Cortex of kidney (tissue), 1 donor: ENCODE measurements at places on chromosomes 7 and 10.

DNA sequence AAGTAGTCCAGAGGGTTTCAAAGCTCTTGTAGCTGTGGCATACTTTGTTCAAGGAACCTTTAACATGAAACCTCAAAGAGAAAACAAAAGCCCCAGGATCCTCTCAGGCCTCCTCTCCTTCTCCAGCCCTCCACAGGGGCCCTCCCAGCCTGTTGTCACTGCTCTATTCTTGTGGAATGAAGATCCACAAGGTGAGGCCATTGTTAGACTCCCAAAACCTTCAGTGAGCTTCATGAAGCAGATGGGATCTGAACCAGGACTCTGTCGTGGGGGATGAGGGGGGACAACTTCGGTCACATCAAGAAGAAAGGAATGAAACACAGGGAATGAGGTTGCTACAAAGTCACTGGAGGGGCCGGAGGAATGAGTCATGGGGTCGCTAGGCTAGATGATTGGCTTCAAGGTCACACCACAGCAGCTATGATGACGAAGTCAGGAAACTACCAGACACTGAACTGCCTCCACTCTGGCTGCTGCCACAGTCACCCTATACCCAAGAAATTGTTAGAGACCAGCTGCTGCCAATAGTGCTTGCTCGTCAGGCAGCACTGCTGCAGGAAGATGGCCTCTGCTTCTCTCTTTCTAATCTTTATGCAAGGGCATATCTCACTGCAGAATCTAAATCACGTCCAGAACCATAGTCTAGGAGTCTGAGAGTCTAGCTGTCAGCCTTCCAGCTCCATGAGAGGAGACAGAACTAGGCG is 208.8 kb downstream of the HIBADH start:
- no peak for DNase-seq

DNA sequence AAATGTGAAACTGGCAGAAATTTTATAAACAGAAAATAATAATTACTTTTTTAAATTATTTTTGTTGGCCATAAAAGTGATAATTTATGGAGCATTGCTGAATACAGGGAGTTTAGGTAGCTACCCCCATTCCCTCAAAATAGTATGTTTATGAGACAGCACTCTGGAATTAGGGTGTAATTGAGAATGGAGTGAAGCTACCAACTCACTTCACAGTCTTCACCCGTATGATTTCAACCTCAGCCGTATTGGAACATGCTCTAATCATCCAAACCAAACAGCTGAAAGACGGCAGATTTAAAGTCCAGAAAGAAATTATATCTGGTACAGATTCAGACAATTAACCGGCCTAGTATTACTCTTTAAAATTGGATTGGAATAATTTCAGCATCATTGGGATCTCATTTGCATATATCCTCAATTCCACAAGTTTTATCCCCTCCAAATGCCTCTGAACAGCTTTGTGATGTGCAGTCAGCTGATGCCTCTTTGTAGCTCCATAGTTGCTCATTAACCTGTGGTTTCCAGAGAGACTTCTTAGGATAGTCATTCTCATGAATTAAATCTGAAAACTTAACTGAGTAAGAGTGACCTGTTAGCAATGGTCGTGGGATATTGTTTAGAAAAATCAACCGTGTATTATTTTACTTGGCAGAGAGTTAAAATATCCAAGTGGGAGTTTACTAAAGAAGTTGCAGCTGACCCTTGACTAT is 59.1 kb upstream of the GJD4 start:
- DNase-seq: no peak

DNA sequence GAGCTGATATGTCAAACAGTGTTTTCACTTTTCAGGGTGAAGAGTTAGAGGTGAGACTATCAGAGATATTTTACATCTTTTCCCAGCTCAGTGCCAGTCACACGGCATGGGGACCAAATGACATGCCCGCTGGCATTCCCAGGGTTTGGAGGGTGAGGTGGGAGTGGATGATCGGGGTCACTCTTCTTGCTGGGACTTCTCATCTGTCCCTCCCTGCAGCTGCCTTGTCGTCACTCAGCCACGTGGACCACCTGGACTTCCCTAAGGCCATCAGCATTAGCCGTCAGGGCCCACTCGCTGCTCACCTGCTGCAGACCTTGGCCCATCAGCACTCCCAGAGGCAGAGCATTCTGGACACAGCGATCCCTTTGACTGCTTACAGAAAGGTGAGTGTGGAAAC is 301.8 kb downstream of the DNAJB6 start:
- DNase-seq: no peak

DNA sequence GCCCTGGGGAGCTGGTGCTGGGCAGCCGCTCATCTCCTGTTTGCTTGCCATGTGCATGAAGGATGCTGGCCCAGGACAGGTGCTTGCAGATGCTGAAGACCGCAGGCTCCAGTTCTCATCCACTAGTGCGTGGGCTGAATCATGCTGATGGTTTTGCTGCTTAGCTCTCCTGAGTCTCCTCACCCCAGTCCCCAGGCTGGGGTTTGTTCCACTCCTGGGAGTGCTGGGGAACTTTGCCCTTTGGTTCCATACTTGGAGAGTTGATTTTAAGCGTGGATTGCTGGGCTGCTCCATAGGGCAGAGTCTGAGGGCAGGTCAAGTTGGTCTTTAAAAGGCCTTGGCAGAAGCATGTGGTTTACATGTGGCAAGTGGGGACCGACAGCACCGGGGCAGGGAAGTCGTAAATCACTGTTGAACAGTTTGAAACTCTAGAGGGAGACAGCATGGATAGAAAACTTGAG is 9.1 kb downstream of the DYNC2I1 start:
- no peak for DNase-seq

- no peak for DNase-seq
Observed at GRCh38 chr10:103397191-103397825, 882 bp downstream of the PDCD11 start.

- DNase-seq: no peak
Observed at GRCh38 chr7:137395420-137395819, 51.9 kb upstream of the PTN start.

DNA sequence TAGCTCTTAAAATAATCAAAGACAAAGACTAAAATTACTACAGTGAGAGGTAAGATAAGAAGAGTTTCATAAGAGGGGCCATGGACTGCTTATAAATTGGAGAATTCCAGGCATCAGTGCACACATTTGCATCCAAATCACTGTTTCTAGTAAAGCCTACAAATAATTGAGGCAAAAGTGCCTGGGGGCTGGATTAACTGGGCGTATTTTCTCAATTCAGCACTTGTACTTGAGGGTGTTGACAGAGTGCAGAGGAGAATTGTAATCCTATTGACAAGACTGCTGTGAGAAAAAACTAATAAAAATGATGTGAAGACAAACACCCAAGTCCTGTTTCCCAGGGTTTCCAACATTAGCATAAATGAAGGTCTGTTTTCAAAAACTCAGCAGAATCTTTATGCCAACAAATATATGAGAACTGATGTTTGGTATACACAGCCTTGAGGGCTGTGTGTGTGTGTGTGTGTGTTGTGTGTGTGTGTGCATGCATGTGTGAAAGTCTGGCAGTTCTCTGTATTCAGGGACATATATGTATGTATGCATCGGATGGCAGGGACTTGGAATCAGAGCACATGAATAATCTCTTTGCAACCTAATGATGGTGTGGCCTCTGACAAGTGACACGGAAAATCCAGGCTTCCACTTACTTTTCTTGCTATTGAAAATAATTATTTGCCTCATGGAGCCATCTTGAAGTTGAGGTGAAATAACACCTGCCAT is 182.1 kb upstream of the CDC14C start:
- no peak for DNase-seq

- no peak for DNase-seq
Observed at GRCh38 chr7:127677433-127678230, 25.6 kb downstream of the SND1 start.

GRCh38 chr7:81882086-81882485 is 112.2 kb upstream of the HGF start:
- DNase-seq: no peak

GRCh38 chr7:157769086-157769485 is 432.3 kb downstream of the DNAJB6 start:
- DNase-seq: no peak

GRCh38 chr10:8455181-8455580 is 400.7 kb downstream of the GATA3 start:
- no peak for DNase-seq

- no peak for DNase-seq
Observed at GRCh38 chr7:20441346-20441745, 110.6 kb downstream of the ITGB8 start.

- DNase-seq: no peak
Observed at GRCh38 chr7:127525866-127526480, 59.4 kb downstream of the GCC1 start.

- no peak for DNase-seq
Observed at GRCh38 chr7:85634951-85635350, 448.1 kb upstream of the SEMA3D start.

DNA sequence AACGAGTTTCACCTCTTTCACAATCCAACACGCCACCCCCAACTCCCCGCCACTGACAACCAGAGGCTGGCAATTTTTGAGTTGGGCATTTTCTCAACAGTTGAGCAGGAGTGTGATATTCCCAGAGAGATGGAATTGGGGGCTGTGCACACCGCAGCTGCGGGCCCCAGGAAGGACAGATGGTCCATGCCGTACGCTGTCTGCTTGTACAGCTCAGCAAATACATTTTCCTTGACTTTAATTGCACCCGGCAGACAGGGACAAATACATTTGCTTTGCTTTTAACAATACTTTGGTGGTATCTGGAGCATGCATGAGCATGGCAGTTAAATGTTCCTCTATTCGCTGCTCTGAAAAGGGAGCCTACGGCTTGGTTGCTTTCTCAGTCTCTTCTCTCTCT is 354.2 kb upstream of the DPP6 start:
- DNase-seq: no peak

DNA sequence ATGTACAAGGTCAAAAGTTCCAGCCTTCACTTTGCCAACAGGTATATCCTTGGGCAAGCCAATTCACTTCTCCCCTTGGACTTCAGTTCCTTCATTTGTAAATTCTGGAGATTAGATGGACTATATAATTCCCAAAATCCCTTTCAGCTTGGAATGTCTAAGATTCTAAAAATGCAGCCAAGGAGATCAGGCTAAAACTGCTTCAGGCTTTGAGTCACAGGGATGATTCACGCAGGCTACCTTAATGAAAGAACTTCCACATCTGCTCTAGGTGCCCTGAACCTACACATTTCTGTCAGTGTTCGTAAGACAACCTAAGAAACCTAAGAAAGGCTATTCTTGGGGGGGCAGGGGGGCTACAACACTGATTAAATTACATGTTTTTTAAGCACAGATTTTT is 7.1 kb downstream of the CPVL start:
- no peak for DNase-seq

DNA sequence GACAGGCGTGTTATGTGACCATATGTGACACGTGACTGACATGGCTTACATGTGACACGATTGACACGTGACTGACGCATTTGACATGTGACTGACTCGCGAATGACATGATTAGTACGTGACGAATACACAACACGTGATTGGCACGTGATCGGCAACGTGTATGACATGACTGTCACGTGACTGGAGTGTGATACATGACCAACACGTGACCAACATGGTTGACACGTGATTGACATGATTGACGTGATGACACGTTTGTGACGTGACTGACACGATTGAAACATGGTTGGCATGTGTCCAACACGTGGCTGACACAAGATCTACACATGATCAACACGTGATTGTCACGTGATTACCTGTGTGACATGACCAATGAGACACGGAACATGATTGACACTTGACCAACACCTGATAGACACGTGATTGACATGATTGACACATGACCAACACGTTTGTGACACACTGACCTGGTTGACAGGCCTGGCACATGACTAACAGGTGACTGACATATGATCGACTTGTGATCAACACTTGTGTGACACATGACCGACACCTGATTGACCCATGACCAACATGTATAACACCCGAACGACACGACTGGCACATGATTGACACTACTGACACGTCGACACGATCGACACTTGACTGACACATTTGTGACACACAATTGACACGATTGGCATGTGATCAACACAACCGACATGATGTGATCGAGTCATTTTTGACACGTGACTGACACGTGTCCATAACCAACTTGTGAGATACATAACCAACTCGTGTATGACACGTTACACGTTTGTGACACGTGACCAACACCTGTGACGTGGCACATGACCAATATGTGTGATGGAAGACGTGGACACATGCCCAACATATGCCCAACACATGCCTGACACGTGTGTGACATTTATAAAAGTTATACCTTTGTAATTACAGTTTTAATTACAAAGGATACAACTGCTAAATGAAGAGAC is 21.1 kb downstream of the CRPPA start:
- no peak for DNase-seq

- no peak for DNase-seq
Observed at GRCh38 chr7:5217396-5217795, 27.4 kb downstream of the WIPI2 start.

DNA sequence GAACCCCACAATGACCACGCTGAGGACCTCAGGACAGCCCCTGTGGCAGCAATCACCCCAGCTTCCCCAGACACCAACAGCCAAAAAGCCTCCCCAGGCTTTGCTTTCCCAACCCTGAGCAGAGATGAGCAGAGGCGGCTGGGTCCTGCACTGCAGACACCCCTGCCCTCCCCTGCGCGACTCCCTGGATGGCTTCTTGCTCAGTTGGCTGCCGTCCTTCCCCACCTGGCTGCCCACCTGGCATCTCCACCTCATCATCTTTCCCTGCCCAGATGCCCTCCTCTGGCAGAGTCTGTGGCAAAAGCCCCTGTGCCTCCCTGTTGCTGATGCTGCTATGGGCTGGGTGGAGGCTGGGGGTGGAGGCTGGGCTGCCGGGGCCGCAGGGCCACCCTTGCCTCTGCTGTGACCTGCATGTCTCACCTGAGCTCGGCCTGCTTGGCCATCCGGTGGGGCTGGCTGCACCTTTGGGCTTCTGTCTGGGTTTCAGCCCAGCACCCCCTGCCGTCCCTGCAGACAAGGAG is 567.7 kb downstream of the TCERG1L start:
- DNase-seq: no peak

- no peak for DNase-seq
Observed at GRCh38 chr10:131013281-131013912, 298.1 kb downstream of the TCERG1L start.

- no peak for DNase-seq
Observed at GRCh38 chr7:101397243-101397642, 34.6 kb downstream of the COL26A1 start.

DNA sequence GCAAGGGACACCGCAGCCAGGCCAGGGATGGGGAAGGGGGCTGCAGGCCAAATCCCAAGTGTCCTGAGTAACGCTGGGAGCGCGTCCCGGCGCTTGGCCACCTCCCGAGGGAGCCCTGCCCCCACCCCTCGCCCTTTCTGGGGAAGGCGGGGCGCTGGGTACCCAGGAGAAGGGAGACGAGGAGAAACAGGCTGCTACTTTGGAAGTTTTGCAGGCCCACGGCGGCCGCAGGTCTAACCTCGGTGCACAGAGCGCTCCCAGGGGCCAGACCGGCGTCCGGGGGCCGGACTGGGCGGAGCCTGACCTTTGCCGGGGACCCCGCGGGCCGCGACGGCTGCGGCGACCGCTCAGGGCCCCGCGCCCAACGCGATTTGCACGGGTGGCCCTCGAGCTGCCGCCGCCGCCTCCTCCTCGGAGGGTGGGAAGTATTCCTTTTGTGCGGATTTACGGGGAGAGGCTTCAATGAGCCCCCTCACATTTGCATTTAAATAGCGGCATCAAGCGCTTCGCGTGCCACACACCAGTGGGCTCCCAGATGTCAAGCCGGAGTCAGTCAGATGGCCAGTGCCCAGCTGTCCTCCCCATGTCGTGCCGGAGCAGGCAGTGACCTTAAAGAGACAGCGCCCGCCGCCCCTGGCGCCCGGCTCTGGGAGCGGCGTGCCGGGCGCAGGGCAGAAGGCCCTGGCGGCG is 3.0 kb upstream of the EBF3 start:
- DNase-seq: no peak

- no peak for DNase-seq
Observed at GRCh38 chr10:24995072-24995471, 20.9 kb downstream of the ENKUR start.

- DNase-seq: no peak
Observed at GRCh38 chr10:133373174-133374090, at the start of gene ECHS1. ECHS1 (minus strand) TSS chr10:133373354; CDS start chr10:133373333, 21 bp downstream.
